ENCODE measurements at places on chromosomes 7 and 10. TPM values are rescaled to one million over a fixed set of nuclear protein-coding genes. Genes with fewer than 3 reads are reported as not detected.

Gene AKR1C8
- not detected for polyA plus RNA-seq

Gene CALN1
- not detected for polyA plus RNA-seq

Gene RSPH10B2
- not detected for polyA plus RNA-seq

Gene SPOCK2
- 16.6 TPM for polyA plus RNA-seq

Gene CUZD1
- polyA plus RNA-seq, result 0.11 TPM

GRCh38 chr7:92761391-92762097 is 74.8 kb downstream of the CDK6 start:
- no peak for DNase-seq

DNA sequence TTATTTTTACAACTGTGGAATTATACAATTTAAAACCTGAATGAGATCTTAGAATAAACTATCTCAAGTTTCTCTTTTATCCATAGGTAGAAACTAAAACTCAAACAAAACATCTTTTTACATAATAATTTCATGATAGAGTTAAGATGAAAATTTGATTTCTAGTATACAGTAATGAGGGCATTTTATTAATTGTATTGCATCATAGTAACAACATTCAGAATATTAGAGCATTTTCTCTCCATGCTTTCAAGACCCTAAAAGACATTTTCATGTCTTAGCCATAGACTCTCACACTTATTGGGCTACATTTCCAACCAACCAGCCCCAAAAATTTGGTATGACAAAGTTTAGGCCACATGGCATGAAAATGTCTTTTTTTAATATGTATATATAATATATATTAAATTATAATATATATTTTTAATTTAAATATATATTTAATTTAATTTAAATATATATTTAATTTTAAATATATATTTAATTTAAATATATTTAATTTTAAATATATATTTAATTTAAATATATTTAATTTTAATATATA is 195.7 kb upstream of the STEAP1 start:
- DNase-seq, result no peak

DNA sequence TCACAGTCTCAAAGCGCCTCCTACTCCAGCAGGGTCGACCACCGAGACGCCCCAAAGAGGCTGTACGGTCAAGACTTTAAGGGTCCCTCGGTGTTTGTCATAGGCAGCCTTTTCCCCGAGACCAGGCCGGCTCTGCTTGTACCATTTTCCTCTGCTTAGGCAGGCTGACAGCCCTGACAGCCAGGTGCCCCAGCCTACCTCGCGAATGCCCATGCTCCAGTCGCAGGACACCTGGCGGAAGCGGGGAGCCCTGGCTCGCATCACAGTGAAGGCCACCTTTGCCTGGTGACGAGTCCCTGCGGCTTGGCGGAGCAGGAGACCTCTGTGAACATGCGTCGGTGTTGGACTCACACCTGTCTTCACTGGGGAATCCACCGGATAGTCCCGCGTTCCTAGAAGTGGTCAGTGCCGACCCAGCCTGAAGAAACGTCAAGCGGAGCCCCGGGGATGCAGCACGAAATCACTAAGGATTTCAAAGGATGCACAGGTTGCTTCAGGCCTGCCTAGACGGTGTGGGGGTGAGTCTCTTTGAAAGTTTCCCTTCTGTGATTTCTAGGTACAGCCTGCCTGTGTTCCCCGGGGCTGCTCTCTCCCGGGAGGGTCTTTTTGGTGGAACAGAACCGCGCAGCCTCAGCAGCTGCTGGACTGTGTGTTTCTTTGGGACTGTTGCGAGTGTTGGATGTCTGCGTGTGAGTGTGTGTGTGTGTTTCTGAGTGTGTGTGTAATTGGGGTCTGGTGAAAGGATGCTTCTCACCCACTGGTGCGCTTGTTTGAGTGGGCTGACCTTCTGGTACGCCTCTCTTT is 30.5 kb upstream of the ZNF273 start:
- DNase-seq, result no peak

GRCh38 chr7:77258014-77258413 is 58.4 kb upstream of the FGL2 start:
- no peak for DNase-seq

- peak; percentile 83 for DNase-seq
These were observed 6.7 kb downstream of the ATP6V1F start for GRCh38 chr7:128869138-128869943.
